Sciatic nerve (tissue), 2 donors: ENCODE measurements at places on chromosomes 6 and 20.

DNA sequence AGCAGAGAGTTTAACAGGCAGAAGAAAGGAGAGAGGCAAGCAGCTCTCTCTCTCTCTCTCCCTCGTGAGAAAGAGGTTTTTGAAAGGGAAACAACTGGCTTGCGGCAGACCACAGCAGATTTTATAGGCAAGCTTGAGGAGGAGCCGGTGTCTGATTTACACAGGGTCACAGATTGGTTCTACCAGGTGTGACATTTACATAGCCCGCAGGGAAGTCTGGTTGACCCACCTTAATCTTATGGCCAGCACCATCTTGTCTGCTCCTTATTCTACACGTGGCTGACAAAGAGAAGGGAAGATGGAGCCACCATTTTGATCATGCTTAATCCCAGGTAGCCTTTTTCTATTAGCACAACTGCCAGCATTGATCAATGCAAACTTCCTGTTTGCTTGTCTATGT is 65.4 kb downstream of the OR2J2 start:
- no peak for DNase-seq

- DNase-seq = no peak
These were observed 21.0 kb upstream of the IFNGR1 start for GRCh38 chr6:137240168-137240567.

GRCh38 chr6:89630488-89630887 is 8.1 kb downstream of the LYRM2 start:
- no peak for DNase-seq

DNA sequence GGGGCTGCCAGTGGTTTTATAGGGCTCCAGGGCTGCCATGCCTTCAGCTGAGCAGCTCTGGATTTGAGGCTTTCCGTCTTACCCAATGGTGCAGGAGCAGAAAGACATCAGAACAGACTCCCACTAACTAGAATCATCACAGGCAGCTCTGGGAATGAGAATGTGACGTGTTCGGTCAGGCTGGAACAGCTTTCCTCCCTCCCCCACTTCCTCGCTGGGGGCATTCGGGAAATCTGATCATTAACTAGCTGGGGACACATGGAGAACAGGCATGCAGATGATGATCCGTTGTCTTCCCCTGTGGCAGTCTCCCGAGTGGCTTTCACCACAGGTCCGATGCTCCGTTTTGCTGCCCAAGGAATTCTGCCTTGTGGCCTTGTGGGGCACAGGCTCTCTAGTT is 5.5 kb upstream of the MTG2 start:
- DNase-seq = no peak

- DNase-seq = no peak
These were observed 6.6 kb downstream of the MMP24OS start for GRCh38 chr20:35271073-35271882.

- no peak for DNase-seq
These were observed 643.6 kb upstream of the CHD6 start for GRCh38 chr20:42261766-42262270.
